SJSA1 (cell line): ENCODE measurements at places on chromosomes 3 and 15. TPM values are rescaled to one million over a fixed set of nuclear protein-coding genes. Genes with fewer than 3 reads are reported as not detected.
A peak's percentile ranks its signal among the peaks of the same experiment; 100 is the strongest.

Gene SLC30A4
- 3.7 and 5.8 TPM in 2 replicates for total RNA-seq

Gene CATSPER2
- 0.26 and 1.3 TPM in 2 replicates for total RNA-seq

Gene CPLX3
- 0.13 TPM in 1 of 2 replicates, not detected in the other for total RNA-seq

Gene ZMYND10
- 0.97 TPM in 1 of 2 replicates, not detected in the other for total RNA-seq

Gene NMNAT3
- not detected in 2 replicates for total RNA-seq

Gene SLC27A2
- 0.13 TPM in 1 of 2 replicates, not detected in the other for total RNA-seq

- no peak overlapping the region for H3K27ac ChIP-seq
- peak overlapping the region; percentile 54 for H3K4me3 ChIP-seq
- H3K4me1 ChIP-seq: peaks cover 9% of the 10 kb centered on the region
- no peak for DNase-seq
These were observed 578 bp upstream of the RPL39L start for GRCh38 chr3:187139895-187140253.

DNA sequence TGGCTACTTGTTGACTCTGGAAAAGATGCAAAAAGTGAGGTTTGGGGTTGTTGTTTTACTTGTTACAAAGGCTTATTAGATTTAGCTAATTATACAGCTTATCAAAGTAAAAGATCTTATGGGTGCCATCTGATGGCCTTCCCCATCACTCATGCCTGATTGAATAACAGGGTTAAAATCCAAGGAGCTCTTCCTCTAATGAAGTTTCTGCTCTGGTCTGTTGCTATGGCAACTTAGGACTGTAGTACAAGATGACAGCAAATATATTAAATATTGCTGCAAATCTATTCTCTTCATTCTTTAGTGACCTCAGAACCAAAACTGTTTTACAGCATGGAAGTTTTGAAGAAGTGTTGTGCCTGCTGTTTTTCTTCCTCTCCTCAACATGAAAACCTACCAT, 45.6 kb upstream of the SRGAP3 start:
- H3K27ac ChIP-seq: no peak overlapping the region
- no peak for DNase-seq
- H3K27me3 ChIP-seq: no peaks in the 10 kb centered on the region

- no peaks in the 10 kb centered on the region for H3K4me1 ChIP-seq
- H3K27me3 ChIP-seq: peaks cover 20% of the 10 kb centered on the region
- DNase-seq: no peak
- H3K36me3 ChIP-seq: no peaks in the 10 kb centered on the region
- H3K27ac ChIP-seq: no peak overlapping the region
- H3K4me3 ChIP-seq: no peak overlapping the region
These were observed 27.0 kb upstream of the SV2B start for GRCh38 chr15:91073077-91073476.

DNA sequence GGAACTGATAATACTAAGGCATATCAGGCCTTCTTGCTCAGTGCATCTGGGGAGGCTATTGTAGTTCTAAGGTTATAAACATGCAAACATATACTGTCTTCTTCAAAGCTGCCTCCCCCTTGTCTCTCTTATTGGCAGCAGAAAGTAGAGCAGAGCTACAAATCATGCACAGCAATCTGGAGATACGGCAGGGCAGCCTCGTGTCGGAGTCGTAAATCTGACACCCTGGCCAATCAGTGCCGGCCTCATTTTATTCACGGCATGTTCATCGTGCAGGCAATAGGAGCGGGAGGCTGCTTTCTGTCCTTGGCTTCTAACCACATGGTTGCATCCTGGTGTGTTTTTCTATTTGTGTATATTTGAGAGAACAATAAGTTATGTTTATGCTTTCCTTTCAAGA, 300.2 kb upstream of the CNTN6 start:
- DNase-seq: no peak
- H3K36me3 ChIP-seq: no peaks in the 10 kb centered on the region
- no peaks in the 10 kb centered on the region for H3K27me3 ChIP-seq

GRCh38 chr15:63048776-63049665, 6.5 kb downstream of the TPM1 start:
- peak overlapping the region; percentile 75 for H3K4me3 ChIP-seq
- peak overlapping the region; percentile 78 for H3K27ac ChIP-seq
- peaks cover 98% of the 10 kb centered on the region for H3K36me3 ChIP-seq
- H3K4me1 ChIP-seq: peaks cover 83% of the 10 kb centered on the region
- H3K27me3 ChIP-seq: no peaks in the 10 kb centered on the region
- DNase-seq: peak; percentile 68

- H3K27ac ChIP-seq: no peak overlapping the region
- peaks cover 8% of the 10 kb centered on the region for H3K4me1 ChIP-seq
- H3K36me3 ChIP-seq: no peaks in the 10 kb centered on the region
- H3K27me3 ChIP-seq: no peaks in the 10 kb centered on the region
These were observed 14.3 kb upstream of the LIMD1 start for GRCh38 chr3:45580112-45580765.

- H3K27me3 ChIP-seq: no peaks in the 10 kb centered on the region
- no peak overlapping the region for H3K4me3 ChIP-seq
- H3K4me1 ChIP-seq: no peaks in the 10 kb centered on the region
- H3K27ac ChIP-seq: no peak overlapping the region
- DNase-seq: peak; percentile 3
These were observed 25.9 kb downstream of the AGTR1 start for GRCh38 chr3:148723631-148724030.

- H3K36me3 ChIP-seq: no peaks in the 10 kb centered on the region
- H3K4me3 ChIP-seq: no peak overlapping the region
- peaks cover 68% of the 10 kb centered on the region for H3K4me1 ChIP-seq
- peak; percentile 96 for DNase-seq
- peak overlapping the region; percentile 59 for H3K27ac ChIP-seq
These were observed 6.4 kb downstream of the STRA6 start for GRCh38 chr15:74196175-74196574.

GRCh38 chr3:68945225-68945624, 12.9 kb upstream of the TAFA4 start:
- no peaks in the 10 kb centered on the region for H3K4me1 ChIP-seq
- H3K4me3 ChIP-seq: no peak overlapping the region
- DNase-seq: no peak
- no peaks in the 10 kb centered on the region for H3K27me3 ChIP-seq
- no peaks in the 10 kb centered on the region for H3K36me3 ChIP-seq

GRCh38 chr15:79064496-79064895, 26.1 kb downstream of the RASGRF1 start:
- 0 out of 2 replicates have a peak, but pooled peaks cover 1% of the 10 kb centered on the region for H3K27me3 ChIP-seq
- no peaks in the 10 kb centered on the region for H3K36me3 ChIP-seq
- no peaks in the 10 kb centered on the region for H3K4me1 ChIP-seq
- no peak for DNase-seq
